ENCODE measurements at places on chromosomes 2 and 18. TPM values are rescaled to one million over a fixed set of nuclear protein-coding genes. Genes with fewer than 3 reads are reported as not detected.

GRCh38 chr18:71405169-71405809 is 1116.4 kb downstream of the SOCS6 start:
- no peak for DNase-seq

VWC2L gene
- total RNA-seq: not detected

GRCh38 chr2:59025157-59025757 is 784.1 kb upstream of the FANCL start:
- no peak for DNase-seq

GRCh38 chr2:118460425-118460824 is 372.2 kb downstream of the INSIG2 start:
- no peak for DNase-seq

GRCh38 chr2:22748909-22749308 is 636.1 kb upstream of the KLHL29 start:
- DNase-seq: no peak

GRCh38 chr2:224819075-224819474 is 102.9 kb upstream of the CCDC195 start:
- DNase-seq: no peak

GRCh38 chr2:151258121-151258520 is 3.5 kb downstream of the RBM43 start:
- no peak for DNase-seq

- DNase-seq: no peak
Observed at GRCh38 chr2:20103530-20103929, 52.1 kb upstream of the LAPTM4A start.
